Nephron progenitor cell (in vitro differentiated cells): ENCODE measurements at places on chromosomes 7 and 10.

DNA sequence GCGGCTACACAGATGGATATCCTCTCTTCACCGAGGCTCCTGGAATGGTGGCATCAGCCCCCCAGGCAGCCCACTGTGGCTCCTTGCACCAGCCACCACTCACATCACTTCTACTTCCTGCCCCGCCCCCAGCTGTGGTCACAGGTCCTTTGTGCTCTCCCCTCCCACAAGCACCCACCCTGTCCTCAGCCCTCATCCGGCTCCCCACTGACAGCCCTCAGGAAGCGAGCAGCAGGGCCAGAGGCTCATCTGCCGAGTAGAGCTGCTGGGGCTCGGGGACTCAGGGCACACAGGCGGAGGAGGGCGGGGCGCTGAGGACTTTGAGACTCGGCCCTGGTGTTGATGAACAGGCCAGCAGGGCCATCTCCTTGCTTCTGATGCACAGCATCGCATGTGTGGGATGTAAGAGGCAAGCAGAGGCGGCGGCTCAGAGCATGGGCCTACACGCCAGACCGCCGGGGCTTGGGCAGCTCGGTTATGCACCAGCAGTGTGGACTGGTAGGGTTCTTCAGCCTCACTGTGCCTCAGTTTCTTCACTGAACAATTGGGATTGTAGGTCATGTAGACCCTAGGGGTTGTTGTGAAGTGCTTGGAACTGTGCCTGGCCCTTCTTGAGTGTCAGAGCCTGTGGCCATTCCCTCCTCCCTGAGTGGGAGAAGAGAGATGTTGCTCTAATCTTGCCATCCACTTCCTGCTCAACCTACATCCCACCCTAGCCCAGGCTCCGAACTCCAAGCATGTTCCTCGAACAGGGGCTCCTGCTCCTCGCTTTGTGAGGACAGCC, at the start of gene PRF1:
PRF1 (minus strand) TSS at position 77 of the 784 bp plus-strand sequence. CDS start 1,839 bp downstream, outside the sequence.
- no peaks in the 10 kb centered on the region for H3K4me1 ChIP-seq
- no peak for DNase-seq
- no peaks in the 10 kb centered on the region for H3K36me3 ChIP-seq

- H3K4me3 ChIP-seq, result peak within 1 kb of the TSS; percentile 97
- peak within 1 kb of the TSS; percentile 98 for H3K27ac ChIP-seq
- DNase-seq, result peak; percentile 97
- no peaks in the 10 kb centered on the region for H3K27me3 ChIP-seq
- peaks cover 53% of the 10 kb centered on the region for H3K36me3 ChIP-seq
Measured at GRCh38 chr7:87345166-87345927, at the start of gene CROT. CROT (plus strand) TSS chr7:87345664; CDS start chr7:87349069, 3,405 bp downstream.

DNA sequence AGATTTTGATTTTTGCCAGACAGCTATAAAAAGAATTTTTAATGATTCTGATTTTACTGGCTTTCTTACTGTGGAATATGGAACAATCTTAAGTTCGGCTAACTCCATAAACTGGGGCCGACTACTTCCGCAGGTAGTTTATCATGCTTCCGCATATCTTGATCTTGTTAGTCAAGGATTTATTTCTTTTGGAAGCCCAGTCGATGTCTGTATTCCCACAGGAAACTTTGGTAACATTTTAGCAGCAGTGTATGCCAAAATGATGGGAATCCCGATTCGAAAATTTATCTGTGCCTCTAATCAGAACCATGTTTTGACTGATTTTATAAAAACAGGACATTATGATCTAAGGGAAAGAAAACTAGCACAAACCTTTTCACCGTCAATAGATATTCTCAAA, 8.1 kb downstream of the THNSL1 start:
- no peak overlapping the region for H3K4me3 ChIP-seq
- H3K36me3 ChIP-seq, result peaks cover 38% of the 10 kb centered on the region
- H3K27me3 ChIP-seq, result no peaks in the 10 kb centered on the region
- H3K4me1 ChIP-seq, result no peaks in the 10 kb centered on the region

DNA sequence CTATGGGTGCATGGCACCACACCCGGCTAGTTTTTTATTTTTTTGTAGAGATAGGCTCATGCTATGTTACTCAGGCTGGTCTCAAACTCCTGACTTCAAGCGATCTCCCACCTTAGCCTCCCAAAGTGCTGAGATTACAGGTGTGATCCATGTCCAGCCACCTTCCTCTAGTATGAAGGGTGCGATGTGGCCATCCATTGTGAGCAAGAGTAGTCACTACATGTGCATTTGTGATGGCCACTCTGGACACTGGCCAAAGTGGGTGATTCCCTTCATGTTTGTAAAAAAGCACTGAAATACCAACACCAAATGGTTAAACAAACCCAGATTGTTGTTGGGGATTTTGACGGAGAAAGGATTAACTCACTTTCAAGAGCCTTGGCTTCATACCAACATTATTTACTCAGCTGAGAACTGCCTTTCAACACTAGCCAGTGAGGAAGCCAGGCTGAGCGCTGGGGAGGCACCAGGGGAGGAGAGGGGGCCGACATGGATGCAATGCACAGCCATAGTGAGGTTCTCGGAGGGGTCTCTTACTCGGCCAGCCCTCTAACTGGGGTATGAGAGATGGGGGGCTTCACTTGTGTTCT, 198.1 kb upstream of the LYZL2 start:
- no peak overlapping the region for H3K4me3 ChIP-seq
- H3K4me1 ChIP-seq, result peaks cover 46% of the 10 kb centered on the region
- H3K27me3 ChIP-seq, result peaks cover 7% of the 10 kb centered on the region
- no peaks in the 10 kb centered on the region for H3K36me3 ChIP-seq
- DNase-seq, result no peak

- no peaks in the 10 kb centered on the region for H3K36me3 ChIP-seq
- H3K4me3 ChIP-seq, result no peak overlapping the region
- no peak for DNase-seq
- no peaks in the 10 kb centered on the region for H3K4me1 ChIP-seq
Measured at GRCh38 chr10:88157981-88158465, 294.6 kb downstream of the PTEN start.

- no peak overlapping the region for H3K4me3 ChIP-seq
- peaks cover 9% of the 10 kb centered on the region for H3K27me3 ChIP-seq
- peaks cover 7% of the 10 kb centered on the region for H3K36me3 ChIP-seq
Measured at GRCh38 chr10:47160261-47160908, 139.6 kb upstream of the GDF10 start.

DNA sequence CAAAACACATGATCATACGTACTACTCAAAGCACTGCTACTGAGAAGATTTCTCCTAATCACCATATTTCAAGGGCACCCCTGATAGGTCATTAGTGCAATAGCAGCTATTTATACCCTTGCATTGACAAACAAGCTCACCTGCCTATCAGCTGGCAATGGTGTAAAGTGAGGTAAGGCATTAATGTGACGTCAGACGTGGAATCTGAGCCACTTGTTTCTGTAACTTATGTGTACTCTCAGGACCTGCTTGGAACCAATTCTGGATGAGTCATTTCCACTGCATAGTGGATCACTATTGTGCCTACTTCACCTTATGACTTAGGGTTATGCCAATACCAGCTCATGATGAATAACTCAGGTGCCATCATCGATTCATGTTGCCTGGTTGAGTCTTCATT, 628.5 kb upstream of the CELF2 start:
- no peaks in the 10 kb centered on the region for H3K4me1 ChIP-seq
- H3K27ac ChIP-seq, result no peak overlapping the region
- no peaks in the 10 kb centered on the region for H3K36me3 ChIP-seq
